Naive B cell (primary cell): ENCODE measurements at places on chromosomes 2 and 18. TPM values are rescaled to one million over a fixed set of nuclear protein-coding genes. Genes with fewer than 3 reads are reported as not detected.

Gene FSHR
- polyA plus RNA-seq: not detected

Gene GPAT2
- polyA plus RNA-seq: 2.5 TPM

Gene GALNT3
- polyA plus RNA-seq: 3.7 TPM

Gene CNPPD1
- polyA plus RNA-seq: 125 TPM

Gene SCN2A
- not detected for polyA plus RNA-seq

Gene TMEM247
- polyA plus RNA-seq: not detected

Gene HAAO
- 5.2 TPM for polyA plus RNA-seq

Gene NDC80
- polyA plus RNA-seq: not detected

Gene PROM2
- not detected for polyA plus RNA-seq

Gene ZAP70
- polyA plus RNA-seq: 1.9 TPM
